ENCODE measurements at places on chromosomes 11 and 22.
A peak's percentile ranks its signal among the peaks of the same experiment; 100 is the strongest.

DNA sequence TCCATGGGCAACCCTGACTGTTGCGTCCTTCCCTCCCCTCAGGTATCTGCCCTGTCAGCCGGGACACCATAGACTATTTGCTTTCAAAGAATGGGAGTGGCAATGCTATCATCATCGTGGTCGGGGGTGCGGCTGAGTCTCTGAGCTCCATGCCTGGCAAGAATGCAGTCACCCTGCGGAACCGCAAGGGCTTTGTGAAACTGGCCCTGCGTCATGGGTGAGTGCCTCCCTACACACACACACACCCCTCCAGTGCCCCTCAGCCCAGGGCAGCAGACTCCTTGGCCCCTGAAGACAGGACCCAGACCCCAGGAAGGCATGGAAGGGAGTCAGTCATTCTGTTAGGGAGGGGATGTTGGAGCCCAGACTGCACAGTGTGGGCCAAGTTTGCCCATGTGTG lies 17.9 kb upstream of the UVRAG start:
- no peak for DNase-seq

DNA sequence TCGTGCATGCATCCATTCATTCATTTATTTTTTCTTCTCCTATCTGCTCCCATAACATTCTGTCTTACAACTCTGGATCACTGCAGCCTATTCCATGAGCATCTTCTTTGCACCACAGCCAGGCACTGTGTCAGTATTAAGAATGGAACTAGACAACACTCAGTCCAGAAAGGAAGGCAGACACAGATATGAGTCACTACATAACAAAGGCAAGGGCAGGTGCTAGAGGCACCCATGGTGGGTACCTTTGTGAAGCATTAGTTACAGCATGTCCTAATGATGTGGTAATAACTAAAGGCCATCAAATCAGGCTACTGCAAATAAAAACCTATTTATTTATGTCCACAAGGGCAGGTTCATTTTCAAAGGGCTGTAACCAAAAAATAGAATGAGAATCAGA lies 28.1 kb downstream of the TENM4 start:
- no peak for DNase-seq

GRCh38 chr11:122093731-122094275 lies 22.2 kb downstream of the BLID start:
- DNase-seq = no peak

DNA sequence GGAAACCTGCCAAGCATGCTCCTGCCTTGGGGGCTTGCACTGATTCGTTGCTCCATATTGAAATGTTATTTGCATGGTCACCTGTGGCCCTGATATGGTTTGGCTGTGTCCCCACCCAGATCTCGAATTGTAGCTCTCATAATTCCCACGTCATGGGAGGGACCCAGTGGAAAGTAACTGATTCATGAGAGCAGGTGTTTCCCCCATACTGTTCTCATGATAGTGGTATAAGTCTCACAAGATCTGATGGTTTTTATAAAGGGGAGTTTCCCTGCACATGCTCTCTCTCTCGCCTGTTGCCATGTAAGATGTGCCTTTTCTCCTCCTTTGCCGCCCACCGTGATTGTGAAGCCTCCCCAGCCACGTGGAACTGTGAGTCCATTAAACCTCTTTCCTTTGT lies 402.4 kb downstream of the ETS1 start:
- no peak for DNase-seq

DNA sequence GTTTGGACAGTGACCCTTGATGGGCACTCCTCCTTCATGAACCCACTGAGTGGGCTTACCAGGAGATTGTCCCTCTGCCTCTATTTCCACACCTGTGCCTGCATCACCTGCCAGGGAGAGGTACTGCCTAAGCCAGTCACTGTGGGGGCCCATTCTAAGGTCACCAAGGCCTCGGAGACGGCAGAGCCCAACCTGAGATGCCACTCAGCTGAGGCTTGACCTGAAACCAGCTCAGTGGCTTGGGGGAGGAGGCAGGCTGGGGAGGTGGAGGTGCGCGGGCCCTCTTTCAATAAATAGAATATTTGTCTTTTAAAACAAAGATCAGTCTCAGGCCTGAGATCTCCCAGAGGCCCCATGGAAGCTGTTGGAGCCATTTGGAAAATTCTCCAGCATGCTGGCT lies 84.5 kb downstream of the DHCR7 start:
- no peak for DNase-seq

DNA sequence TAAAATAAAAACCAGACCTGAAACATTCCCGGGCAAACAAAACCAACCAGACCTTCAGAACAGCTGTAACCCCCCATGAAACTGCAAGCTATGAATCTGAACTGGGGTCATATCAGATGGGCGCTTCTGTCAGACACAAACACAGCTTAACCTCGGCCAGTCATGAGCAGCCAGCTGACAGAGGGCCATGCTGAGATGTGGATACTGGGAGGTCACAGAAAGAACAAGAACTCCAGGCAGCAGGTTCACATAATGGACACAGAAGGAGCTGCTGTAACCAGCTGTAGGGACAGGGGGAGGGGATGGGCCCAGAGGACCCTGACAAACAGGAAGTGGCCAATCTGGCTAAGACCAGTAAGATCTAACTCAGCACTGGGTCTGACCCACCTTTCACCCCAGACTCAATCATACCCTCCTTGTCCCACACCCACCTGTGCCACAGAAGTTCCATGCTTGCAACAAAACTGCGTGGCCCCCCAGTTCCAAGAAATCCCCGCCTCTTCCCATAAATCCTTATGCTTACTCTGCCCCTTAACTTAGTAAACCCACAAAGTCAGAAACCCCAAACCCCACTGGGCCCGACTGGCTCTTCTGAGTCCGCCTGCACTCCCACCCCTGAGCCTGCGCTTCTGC lies 4.0 kb downstream of the APOL4 start:
- no peak for DNase-seq

DNA sequence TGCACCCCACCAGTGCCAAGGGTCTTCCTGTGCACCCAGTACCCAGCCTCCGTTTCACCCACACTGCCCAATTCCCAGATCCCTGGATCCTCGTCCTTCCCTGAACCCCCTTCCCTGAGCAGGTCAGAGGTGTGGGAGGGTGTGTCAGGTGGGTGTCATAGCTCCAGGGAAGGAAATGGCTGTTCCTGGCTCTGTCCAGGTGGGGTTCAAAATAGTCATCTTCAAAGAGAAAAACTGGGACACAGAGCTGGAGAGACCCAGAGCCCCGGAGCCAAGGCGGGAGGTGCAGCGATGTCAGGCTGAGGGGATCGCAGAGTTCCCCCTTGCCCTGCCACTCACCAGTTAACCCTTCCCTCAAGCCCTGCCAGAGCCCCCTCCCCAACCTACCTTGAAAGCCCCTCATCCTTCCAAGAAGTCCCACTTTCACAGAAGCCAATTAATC lies 698 bp downstream of the C1QTNF4 start:
- no peak for DNase-seq

DNA sequence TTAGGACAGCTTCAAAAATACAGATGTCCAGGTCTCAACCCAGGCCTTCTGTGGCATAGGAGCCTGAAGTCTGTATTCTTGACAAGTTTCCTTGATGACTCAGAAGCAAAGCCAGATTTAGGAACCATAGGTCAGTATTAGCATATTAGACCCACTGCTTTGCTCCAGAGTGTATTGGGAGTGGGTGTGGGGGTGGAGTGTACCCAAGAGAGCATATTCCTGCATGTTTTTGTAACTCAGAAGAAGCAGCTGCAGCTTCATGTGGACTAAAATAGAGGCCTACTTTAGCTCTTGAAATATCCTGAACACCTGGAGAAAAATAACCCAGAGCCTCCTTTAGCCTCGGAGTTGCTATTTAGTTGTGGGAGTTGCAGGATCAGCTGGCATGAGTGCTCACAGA lies 106.7 kb downstream of the CCDC81 start:
- DNase-seq = no peak

GRCh38 chr22:46070803-46071450 lies 79.4 kb upstream of the PPARA start:
- DNase-seq = no peak

GRCh38 chr22:35947794-35948425 lies 80.7 kb downstream of the RBFOX2 start:
- no peak for DNase-seq

DNA sequence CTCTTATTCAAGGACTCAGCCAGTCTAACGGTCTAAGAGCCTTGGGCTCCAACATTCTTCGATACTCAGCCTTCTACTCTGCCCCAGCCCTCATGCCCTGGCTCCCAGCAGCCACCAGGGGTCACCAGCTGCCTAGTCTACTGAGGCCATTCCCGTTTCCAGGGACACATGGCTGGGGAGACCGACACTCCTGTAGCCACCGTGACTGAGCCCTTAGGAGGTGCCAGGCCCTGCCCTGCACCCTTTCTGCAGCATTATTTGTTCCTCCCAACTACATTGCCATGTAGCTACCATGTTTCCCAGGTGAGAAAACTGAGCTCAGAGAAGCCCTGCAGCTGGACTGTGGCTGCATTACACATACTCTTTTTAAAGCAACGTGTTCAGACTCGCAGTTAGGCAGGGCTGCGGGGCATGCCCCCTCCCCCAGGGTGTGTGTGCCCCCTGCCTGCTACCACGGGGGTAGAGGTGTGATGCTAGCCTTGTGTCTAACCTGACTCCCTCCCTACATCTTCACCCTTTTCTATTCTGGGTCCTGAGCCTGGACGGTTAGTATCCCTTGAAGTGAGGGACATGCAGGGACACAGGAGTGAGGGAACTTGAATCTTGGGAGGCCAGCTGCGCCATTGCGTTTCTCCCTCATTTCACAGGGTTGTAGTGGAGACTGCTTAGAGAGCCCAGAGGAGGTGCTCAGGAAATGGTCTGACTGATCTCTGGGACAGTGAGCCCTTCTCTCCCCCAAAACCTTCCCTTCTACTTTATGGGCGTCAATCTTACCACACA lies 17.5 kb downstream of the ATG16L2 start:
- no peak for DNase-seq

- no peak for DNase-seq
Observed at GRCh38 chr22:31940506-31940905, 3.8 kb upstream of the YWHAH start.

DNA sequence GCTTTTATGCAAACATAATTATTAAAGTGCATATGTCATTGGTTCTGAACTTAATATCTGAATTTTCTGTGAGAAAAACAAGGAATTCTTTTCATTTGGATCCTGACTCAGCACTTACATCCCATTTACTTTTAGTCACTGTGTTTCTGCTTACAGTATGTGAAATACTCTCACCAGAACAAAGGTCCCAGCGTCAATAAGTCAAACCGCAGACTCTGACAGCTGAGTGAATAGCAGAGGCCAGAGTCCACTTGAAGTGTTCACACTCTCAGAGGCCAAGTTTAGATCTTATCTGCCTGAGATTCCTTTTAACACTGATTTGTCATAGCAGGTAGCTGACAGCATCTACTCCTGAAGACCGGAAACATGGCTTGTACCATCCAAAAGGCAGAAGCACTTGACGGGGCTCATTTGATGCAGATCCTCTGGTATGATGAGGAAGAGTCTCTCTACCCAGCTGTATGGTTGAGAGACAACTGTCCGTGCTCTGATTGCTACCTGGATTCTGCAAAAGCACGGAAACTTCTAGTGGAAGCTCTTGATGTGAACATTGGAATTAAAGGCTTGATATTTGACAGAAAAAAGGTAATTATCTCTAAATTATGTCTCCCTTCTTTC lies 14.6 kb downstream of the BBOX1 start:
- no peak for DNase-seq

GRCh38 chr22:44411226-44412135 lies 86.6 kb downstream of the RTL6 start:
- DNase-seq = no peak

DNA sequence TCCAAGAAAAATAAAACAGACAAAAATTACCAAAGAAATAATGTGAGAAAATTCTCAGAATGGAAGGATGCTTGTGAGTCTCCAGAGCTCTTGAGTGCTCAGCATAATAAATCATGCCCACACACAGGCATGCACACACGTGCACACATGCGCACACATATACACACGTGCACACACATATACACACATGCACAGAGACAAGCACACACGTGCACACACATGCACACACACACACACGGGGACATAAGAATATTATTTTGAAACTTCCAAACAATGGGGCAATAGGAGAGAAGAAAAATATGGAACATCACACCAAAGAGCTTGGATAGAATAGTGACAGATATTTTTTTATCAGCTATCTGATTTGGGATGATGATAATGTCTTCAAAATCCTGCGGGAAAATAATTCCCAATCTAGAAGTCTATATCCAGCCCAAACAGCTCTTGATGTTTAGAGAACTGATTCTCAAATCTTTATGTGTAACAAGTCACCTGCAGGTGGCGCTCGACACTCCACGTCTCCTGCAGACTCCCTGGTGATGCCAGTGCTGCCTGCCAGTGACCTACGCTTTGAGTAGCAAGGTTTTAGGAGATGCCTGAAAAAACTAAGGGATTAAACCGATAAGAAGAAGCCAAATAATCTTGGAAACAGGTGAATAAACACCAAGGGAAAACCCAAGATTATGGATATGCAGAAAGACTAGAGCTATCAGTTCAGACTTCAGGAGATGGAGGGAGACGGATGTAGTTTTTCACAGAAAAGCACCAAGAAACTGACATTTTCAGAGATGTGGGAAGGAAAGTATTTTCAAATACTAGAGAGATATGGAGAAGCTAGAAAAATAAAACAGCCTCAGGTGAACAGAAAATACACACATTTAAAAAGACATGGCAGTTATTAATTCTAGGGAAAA lies 743.6 kb downstream of the ETS1 start:
- DNase-seq = peak; percentile 9

GRCh38 chr11:1223346-1224110 lies 662 bp downstream of the MUC5B start:
- no peak for DNase-seq

GRCh38 chr11:95104121-95104830 lies 14.6 kb downstream of the ENDOD1 start:
- DNase-seq = no peak

DNA sequence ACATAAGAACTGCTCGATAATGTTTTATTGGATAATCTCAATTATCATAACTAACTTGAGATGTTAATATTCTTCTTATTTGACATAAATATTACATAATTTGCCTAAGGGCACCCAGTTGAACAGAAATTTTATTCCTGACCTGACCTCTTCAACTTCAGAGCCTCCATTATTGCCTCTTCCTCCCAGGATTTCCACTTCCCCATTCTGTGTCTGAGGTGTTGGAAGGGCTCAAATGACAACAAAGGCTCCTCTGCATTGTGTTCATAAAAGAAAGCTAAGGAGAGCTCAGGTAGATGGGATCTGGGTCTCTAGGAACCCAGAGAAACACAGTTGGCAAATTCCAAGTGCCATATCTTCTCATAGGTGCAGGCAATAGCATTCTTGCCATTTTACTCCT lies 61.2 kb upstream of the ARHGAP20 start:
- no peak for DNase-seq

All from smooth muscle cell of the brain vasculature (primary cell).